Stimulated activated CD8-positive, alpha-beta memory T cell treated with anti-CD3 and anti-CD28 coated beads, Interleukin-4, amount 100 ng/mL, for 1 hour (primary cell): ENCODE measurements at places on chromosomes 5 and 9.

DNA sequence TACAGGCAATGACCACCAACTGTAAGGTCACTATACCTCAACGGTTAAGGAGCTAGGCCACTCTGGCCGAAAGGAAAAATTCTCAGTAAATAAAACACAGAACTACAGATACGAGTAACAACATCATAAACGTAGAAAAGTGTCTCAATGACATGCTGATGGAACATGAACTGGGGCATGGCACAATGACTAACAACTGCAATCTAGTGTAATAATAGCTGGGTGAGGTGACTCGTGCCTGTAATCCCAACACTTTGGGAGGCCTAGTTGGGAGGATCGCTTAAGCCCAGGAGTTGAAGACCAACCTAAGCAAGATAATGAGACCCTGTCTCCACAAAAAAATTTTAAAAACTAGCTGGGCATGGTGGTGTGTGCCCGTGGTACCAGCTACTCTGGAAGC, 9.8 kb upstream of the RAPGEF6 start:
- no peak for DNase-seq

- DNase-seq = no peak
These were observed 48.9 kb upstream of the TDRD7 start for GRCh38 chr9:97362777-97363545.

- no peak for DNase-seq
These were observed 59.8 kb downstream of the MARCHF3 start for GRCh38 chr5:126970517-126971017.

DNA sequence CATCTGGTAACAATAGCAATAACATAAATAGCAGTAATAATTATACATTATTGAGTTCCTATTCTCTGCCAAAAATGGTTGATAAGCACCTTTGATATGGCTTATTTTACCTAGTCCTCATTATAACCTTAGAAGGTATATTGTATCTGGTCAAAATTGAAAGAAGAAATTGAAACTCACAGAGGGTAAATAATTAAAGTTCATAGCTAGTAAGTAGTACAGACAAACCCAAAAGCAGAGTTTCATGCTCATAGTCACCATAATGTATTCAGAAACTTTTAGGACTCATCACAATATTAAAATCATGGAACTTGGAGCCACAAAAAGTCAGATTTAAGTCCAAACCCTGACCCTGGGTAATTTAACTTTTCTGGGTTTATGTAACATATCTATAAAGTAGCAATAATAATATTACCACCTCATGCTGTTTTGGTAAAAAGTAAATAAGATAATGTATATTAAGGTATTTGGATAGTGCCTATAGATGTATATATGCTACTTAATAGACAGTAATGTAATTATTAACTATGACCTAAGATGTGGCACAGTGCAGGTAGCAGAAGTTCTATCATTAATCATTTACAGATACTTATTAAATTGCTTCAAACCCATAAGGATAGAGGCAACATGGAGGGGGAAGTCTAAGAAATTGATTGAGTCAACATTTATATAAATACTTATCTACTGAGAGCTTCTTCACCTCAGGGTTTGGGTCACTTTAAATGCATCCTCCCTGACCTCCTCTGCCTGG, 32.4 kb downstream of the STK32A start:
- DNase-seq = no peak

GRCh38 chr9:22700171-22700570, 253.5 kb downstream of the DMRTA1 start:
- DNase-seq = no peak

- no peak for DNase-seq
These were observed 215.0 kb downstream of the MELK start for GRCh38 chr9:36787709-36788108.

DNA sequence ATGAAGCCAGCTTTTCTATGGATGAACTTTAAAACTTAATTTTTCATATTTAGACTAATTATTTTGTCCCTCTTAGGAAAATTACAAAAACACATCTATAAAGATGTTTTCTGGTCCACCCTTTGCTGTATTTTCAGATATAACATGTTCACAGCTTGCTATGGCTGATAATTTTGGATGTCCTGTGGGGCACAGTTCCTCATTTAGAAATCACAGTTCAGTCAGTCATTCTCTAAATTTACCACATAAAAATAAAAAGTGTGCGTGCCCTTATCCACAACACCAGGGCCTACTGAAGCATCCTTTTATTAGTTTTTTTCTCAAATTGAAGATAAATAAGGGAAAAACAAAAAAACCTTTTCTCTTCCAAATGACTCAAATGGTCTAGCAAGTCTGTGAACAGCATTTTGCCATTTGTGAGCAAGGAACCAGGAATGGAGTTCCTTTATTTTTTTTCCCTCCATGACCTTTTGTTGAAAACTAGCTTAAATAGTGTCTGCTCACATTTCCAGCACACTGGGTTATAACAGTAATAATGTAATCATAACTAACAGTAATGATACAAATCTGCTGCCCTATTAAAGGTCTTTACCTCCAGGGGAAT, 87.1 kb downstream of the CEMIP2 start:
- DNase-seq = no peak

DNA sequence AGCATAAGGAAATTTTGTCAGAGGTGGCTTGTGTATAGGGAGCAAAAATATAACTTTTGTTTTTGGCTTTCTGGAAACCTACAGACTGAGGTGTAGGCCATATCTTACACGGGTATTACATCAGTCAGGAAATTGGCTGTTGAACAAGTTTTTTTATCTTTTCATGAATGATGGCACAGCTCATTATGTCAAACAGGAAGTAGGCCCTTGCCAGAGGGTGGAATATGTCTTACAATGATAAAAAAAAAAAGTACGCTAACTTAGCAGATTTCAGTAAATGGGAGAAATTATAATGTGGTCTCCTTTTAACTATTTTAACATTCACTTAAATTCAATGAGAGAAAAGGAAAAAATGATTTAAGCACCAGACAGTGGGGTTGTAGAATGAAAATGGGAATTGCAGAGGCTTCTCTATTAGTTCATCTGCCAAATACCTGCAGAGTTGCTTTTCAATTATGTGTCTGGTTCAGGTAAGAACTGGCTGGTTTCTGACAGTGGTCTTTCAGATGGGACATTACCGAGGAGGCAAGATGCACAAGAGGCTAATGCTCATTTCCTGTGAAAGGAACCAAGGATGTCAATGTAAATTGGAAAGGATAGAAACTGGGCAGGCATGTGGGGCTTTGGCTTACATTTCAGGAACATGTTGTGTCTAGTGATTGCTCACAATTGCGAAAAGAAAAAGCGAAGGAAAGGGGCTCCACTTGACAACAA, 169.9 kb downstream of the NNT start:
- no peak for DNase-seq
